ENCODE measurements at places on chromosomes 1 and 21.
A peak's percentile ranks its signal among the peaks of the same experiment; 100 is the strongest.

GRCh38 chr1:218369688-218370511 is 24.8 kb downstream of the TGFB2 start:
- no peak for DNase-seq

- no peak for DNase-seq
These were observed 23.6 kb downstream of the KIAA0319L start for GRCh38 chr1:35533586-35533985.

- no peak for DNase-seq
These were observed 2.5 kb upstream of the OLIG1 start for GRCh38 chr21:33067457-33067856.

DNA sequence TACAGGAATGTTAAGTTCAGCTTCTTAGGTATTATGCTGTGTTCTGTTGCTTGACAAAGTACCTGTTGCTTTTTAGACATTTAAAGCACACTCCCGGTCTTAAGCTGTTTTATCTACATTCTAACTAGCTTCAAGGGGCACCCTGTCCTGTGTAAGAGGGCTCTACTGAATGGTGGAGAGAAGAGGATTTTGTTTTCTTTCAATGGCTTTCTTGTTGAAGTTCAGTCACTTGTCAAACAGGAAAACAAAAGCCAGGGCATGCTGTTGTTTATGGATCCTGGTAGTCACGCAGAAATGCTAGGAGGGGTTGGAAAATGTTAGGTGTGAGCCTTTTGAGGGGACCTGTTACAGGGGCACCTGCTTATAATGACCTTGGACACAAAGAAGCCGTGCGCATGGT is 30.7 kb downstream of the PGM1 start:
- no peak for DNase-seq

- DNase-seq, result no peak
These were observed 882 bp upstream of the FCAMR start for GRCh38 chr1:206971029-206971655.

GRCh38 chr1:116947092-116947860 is 37.6 kb downstream of the PTGFRN start:
- DNase-seq, result no peak

DNA sequence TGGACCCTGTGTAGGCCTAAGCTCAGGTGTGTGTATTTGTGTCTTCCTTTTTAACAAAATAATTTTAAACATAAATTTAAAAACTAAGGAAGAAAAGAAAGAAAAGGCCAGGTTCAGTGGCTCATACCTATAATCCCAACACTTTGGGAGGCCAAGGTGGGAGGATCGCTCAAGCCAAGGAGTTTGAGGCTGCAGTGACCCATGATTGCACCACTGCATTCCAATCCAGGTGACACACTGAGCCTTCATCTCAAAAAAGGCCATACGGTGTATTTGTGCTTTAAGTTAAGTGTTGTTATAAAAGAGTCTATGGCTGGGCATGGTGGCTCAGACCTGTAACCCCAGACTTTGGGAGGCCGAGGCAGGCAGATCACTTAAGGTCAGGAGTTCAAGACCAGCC is 8.3 kb downstream of the RAB3B start:
- no peak for DNase-seq

DNA sequence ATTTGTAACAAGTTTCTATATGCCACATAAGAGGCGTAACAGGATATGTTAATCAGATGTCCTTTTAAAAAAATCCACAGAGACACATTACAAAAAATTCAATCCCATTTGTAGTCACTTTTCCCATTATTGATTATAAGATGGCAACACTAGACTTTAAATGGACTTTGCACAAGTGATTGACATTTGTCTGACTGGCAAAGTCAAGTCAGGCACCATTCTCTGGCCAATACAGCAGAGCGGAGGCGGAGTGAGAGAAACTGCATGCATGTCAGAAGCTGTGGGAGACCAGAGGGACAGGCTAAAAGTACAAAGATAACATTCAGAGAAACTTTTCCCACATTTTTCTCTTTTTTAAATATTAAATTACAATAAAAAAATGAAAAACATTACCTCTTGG is 28.1 kb upstream of the RGS5 start:
- no peak for DNase-seq

DNA sequence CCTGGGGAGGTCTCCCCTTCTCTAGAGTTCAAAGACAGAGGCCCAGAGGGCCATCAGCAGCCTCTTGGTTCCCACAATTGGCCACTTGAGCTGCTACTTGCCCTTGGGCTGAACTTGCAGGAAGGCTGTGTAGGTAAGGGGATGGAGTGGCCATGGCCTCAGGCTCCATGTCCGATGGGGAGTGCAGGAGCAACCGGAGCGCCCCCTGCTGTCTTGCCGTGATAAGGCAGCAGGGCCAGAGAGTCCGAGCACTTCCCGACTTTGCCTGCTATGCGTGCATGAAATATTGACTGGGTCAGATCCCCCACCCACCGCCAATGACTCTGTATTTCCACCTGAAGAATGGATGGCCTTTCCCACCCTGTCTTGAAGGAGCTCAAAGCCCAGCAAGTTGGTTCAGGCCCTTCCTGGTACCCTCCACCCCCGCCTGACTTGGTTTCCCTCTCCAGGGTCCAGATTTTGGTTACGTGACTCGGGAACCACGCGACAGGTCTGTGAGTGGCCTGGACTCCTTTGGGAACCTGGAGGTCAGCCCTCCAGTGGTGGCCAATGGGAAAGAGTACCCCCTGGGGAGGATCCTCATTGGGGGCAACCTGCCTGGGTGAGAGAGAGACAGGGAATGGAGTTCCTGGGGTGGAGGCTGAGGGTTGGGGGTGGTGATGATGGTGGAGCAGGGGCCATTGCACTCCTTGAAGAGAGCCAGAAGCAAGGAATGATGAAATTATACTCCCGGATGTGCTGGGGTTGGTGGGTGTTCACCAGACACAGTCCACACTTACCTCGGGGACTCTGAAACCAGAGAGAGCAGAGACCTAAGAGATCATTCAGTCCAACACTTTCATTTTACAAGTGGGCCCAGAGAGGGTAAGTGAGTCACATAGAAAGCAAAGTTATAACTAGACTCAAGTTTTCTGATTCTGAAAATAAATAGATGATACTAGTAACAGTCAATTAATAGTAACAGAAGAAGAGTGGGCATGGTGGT is 25.6 kb downstream of the PADI3 start:
- peak; percentile 57 for DNase-seq

GRCh38 chr1:10074059-10074851 is 41.5 kb downstream of the UBE4B start:
- peak; percentile 53 for DNase-seq

- peak; percentile 66 for DNase-seq
These were observed 777 bp downstream of the NUDT17 start for GRCh38 chr1:145846201-145846612.

DNA sequence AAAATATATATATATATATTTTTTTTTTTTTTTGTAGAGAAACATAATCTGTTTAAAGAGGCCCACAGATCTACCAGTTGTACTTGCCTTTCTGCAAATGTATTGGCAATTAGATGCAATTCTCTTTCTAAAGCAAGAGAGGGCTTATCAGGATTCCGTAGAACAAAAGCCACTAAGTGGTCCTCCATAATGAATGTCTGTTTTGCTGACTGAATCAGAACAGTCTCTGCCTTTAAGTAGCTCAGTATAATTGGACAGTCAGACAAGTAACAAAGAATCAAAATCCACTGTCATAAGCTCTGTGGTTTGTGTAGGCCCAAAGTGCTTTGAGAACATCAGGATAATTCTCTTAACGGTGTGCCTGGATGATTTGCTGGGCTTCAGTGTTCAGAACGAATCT is 17.3 kb downstream of the SARS1 start:
- DNase-seq, result no peak

DNA sequence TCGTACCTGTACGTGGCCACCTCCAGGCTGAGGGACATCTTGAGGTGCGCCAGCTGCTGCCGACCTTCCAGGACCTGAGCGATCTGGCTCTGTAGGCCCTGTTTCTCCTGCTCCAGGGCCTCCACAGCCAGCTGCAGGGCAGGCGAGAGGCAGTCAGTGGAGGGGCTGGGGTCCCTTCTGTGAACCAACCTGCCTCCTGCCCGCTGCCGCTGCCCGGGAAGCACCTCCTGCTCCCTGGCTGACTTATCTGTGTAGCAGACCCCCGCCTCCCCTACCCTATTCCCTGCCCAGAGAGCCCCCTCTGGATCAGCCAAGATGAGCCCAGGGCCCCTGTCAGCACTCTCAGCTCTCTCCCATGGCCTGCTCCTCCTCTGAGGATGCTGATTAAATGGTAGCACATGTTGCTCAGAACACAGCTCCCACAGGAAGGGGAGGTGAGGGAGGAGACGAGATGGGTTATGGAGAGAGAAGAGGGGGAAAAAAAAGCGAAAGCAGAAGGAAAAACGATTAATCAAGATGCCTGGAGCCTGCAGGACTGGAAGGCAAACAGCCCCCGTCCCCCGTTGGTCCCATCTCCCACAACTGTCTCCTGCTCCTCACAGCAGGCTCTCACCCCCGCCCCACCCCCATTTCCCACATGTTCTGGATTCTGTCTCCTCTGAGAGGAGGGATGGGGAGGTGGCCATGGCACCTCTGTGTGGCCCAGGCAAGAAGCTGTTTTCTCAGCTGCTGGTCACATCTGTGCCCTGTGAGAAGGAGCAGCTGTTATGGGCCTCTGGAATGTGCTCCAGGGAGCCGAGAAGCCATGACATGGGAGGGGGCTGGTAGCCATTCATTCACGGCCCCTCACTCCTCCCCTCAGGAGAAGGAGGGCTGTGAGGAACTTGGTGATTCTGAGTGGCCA is 1.7 kb downstream of the NES start:
- DNase-seq, result no peak

DNA sequence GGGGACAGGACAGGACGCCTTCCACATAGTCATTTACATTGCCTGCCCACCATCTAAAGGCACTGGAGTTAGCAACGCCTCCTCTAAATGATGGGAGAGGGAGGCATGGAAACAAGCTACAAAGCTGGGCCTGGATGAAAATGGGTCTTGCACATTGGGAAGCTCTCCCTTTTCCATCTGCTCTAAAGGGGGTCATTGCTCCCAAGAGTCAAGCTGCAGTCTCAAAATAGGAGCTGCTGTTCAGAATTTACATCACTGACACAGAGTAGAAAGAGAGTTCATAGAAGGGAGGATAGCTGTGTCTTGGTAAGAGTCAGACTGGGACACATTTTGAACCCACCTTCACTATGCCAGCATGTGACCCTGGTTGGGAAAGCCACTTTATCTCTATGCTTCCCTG is 26.6 kb downstream of the RCSD1 start:
- DNase-seq, result no peak

DNA sequence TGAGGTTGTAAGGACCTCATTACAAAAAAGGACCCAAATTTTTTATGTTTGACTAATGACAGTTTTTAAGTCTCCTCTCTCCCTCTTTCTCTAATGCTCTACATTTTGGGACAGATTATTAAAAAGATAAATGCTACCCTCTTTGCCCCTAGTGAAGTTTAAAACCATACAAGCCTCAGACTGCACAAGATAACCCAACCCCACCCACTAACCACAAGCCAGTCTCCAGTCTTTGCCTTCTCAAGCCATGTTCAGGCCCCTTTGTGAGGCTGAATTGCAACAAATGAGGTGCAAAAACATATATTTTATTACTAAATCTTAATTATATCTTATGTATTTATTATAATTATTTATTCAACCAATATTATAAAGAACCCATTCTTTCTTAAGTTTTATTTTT is 597.2 kb upstream of the BRINP3 start:
- DNase-seq, result no peak

DNA sequence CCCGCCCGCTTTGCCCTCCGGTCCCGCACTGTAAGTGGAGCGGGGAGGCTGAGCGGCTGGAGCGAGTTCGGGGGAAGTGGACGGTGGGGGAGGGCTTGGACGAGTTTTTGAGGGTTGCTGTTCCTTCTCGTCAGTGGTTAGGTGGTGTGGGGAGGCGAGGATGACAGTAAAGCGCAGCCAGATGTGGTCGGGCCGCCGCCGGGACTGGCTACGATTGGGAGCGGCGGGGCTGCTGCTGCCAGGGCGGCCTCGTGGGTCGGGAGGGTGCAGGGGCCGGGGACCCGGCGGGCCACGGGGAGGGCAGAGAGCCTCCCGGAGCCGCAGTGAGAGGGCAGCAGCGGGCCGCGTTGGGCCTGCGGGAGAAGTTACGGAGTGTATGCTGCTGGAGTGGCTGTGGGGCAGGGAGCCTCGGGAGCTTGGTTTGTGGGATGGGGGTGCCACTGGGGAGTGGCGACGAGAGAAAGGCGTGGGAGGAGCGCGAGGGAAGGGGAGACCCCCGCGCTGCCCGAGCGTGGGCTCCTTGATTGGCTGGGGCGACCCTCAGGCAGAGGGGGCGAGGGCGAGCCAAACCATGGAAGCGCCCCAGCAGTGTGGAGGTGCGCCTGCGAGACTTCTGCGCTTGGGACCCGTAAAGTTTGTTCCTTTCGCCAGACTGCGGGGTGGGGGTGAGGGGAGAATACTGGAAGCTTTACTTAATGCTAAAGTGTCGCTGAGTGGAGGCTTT is 2.1 kb downstream of the ADGRL2 start:
- DNase-seq, result peak; percentile 4

DNA sequence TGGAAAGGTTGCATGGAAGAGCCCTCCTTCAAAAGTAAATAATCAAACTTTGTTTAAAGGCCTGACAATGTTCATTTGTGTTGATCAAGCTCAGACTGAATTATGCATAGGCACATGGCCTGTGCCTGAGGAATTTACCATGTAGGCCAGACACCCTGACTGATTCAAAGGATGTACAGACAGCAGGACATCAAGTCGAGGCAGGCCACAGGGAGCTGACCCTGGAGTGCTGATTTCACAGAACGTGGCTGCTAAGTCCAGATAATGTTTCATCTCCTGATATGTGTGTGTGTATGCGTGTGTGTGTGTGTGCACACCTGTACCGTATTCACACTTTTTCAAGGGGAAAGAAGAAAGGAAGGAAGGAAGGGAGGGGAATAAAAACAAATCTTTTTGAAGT is 34.1 kb downstream of the NAV1 start:
- DNase-seq, result no peak

GRCh38 chr1:229839800-229840199 is 213.8 kb downstream of the URB2 start:
- DNase-seq, result no peak

GRCh38 chr1:43549921-43550597 is 19.4 kb downstream of the PTPRF start:
- DNase-seq, result peak; percentile 60

- peak; percentile 31 for DNase-seq
These were observed 32.1 kb upstream of the APOBEC4 start for GRCh38 chr1:183685112-183685713.

- no peak for DNase-seq
These were observed 37.7 kb downstream of the SYCP1 start for GRCh38 chr1:114892194-114892918.

DNA sequence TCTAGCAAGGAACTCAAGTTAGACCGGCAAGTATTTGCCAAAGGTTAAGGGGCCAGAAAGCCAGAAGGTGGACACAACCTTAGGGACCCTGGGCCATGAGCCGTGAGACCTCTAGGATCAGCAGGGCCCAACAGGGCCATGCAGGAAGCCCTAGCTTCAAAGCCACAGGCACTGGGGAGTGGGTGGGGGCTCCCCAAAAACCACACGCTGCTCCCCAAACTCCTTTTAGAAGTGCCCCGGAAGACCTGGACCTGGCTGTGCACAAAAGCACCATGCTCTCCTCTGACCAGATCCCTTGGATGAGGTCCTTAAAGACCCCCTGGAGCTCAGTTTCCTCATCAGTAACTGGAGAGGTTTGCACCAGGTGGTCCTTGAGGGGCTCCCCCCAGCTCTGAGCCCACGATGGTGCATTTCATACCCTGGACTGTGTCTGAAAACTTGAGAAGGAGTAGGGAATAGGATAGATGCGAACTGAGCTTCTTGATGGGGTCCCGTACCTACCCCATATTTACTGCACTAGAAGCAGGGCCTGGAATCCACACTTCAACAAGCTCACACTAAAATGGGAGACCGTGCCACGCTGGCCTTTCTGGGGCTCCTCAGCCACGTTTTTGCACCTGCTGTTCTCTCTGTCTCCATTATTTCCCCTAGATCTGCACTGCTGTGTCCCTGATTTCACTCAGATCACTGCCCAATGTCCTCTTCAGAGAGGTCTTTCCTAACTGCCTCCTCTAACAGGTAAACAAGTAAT is 40.6 kb upstream of the LBR start:
- no peak for DNase-seq

Data from GM12891 (cell line).